ENCODE measurements at places on chromosomes 3 and 15. TPM values are rescaled to one million over a fixed set of nuclear protein-coding genes. Genes with fewer than 3 reads are reported as not detected.

- no peak overlapping the region for H3K27ac ChIP-seq
- H3K27me3 ChIP-seq = no peaks in the 10 kb centered on the region
- no peaks in the 10 kb centered on the region for H3K4me1 ChIP-seq
- DNase-seq = no peak
- no peak overlapping the region for H3K4me3 ChIP-seq
Measured at GRCh38 chr3:68802111-68802870, 130.1 kb downstream of the TAFA4 start.

- H3K4me1 ChIP-seq = no peaks in the 10 kb centered on the region
- H3K27me3 ChIP-seq = no peaks in the 10 kb centered on the region
- H3K27ac ChIP-seq = no peak overlapping the region
- no peak for DNase-seq
- no peaks in the 10 kb centered on the region for H3K36me3 ChIP-seq
Measured at GRCh38 chr3:149080699-149081091, 5.6 kb downstream of the HLTF start.

GRCh38 chr15:45050587-45050986 lies 27.6 kb downstream of the SORD start:
- H3K27ac ChIP-seq = no peak overlapping the region
- no peaks in the 10 kb centered on the region for H3K27me3 ChIP-seq
- H3K4me1 ChIP-seq = peaks cover 3% of the 10 kb centered on the region
- DNase-seq = no peak
- no peaks in the 10 kb centered on the region for H3K36me3 ChIP-seq

TRIM59 gene
- total RNA-seq = 3.2 TPM

- H3K4me1 ChIP-seq = no peaks in the 10 kb centered on the region
- no peaks in the 10 kb centered on the region for H3K36me3 ChIP-seq
- H3K4me3 ChIP-seq = no peak overlapping the region
- no peak for DNase-seq
- H3K27ac ChIP-seq = no peak overlapping the region
- no peaks in the 10 kb centered on the region for H3K27me3 ChIP-seq
Measured at GRCh38 chr3:108953210-108953609, 469 bp downstream of the GUCA1C start.

DNA sequence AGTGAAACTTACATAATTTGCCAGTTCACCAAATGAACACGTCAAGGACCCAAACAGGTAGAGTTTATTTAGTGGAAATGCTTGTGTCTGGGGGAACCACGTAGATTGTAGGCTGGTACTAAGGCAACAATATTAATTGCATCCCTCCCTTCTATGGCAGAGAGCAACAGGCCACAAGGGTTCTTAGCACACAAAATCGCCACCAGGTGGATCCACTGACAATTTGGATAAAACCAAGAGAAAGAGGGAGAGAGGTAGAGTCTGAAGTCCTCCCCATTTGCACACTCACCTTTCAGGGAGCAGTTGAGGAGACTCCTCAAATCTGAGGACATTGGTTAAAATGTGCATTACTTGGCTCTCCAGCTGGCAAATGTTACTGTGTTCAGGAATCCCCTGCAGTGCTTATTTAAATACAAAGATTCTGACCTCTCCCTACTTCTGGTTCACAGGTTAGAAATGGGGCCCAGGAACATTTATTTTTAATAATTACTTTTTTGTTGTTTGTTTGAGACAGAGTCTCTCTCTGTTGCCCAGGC lies 181.0 kb upstream of the FEZF2 start:
- H3K36me3 ChIP-seq = no peaks in the 10 kb centered on the region
- H3K27ac ChIP-seq = no peak overlapping the region
- no peak for DNase-seq
- no peaks in the 10 kb centered on the region for H3K4me1 ChIP-seq
- H3K4me3 ChIP-seq = no peak overlapping the region

DNA sequence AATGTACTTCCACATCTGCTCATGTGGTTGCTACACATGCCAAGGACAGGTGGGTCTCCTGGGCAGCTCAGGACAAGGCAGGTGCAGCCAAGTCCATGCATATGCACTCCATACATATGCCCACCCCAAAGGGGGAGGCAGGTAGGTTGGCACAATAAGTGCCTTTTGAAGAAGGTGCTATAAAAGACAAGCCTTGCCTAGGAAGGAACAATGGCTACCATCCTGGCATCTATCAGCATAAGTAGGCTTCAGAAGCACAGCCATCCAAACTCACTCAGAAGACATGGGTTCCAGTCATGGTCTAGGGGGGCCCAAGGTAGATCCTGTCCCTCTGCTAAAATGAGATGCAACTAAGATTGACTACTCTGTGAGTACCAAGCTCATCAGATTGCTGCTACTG lies 34.6 kb downstream of the NBEAL2 start:
- no peaks in the 10 kb centered on the region for H3K4me1 ChIP-seq
- H3K36me3 ChIP-seq = no peaks in the 10 kb centered on the region
- no peaks in the 10 kb centered on the region for H3K27me3 ChIP-seq
- no peak for DNase-seq

DNA sequence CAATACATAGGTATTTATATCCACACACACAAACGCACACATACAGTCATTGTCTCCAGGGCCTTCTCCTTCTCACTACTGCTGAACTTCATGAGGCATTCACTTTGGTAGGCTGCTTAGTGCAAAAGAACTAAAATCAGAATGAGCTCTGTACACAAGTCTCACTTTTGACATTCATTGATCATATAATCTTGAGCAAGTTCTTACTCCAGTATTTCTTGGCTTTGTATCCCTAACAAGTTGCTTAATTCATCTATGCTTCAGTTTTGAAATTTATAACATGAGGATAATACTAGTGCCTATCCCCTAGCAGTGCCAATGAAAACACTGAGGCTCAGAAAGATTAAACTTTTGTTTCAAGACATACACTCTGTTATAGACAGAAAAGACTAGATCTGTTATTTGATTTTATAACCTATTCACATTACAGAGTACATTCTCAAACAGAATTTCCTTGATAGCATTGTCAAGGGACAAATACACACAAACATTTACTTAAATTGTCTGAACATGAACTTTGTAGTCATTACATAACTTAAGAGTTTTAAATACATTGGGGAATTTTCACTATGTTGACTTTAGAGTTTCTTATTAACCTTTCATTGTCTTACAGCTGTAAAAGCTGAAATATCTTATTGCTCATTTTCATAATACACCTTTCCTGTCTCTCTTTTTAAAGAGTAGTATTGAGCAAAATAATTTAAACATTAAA lies 55.0 kb upstream of the SI start:
- DNase-seq = no peak
- H3K4me3 ChIP-seq = no peak overlapping the region
- no peaks in the 10 kb centered on the region for H3K36me3 ChIP-seq
- H3K27ac ChIP-seq = no peak overlapping the region
- no peaks in the 10 kb centered on the region for H3K27me3 ChIP-seq

DNA sequence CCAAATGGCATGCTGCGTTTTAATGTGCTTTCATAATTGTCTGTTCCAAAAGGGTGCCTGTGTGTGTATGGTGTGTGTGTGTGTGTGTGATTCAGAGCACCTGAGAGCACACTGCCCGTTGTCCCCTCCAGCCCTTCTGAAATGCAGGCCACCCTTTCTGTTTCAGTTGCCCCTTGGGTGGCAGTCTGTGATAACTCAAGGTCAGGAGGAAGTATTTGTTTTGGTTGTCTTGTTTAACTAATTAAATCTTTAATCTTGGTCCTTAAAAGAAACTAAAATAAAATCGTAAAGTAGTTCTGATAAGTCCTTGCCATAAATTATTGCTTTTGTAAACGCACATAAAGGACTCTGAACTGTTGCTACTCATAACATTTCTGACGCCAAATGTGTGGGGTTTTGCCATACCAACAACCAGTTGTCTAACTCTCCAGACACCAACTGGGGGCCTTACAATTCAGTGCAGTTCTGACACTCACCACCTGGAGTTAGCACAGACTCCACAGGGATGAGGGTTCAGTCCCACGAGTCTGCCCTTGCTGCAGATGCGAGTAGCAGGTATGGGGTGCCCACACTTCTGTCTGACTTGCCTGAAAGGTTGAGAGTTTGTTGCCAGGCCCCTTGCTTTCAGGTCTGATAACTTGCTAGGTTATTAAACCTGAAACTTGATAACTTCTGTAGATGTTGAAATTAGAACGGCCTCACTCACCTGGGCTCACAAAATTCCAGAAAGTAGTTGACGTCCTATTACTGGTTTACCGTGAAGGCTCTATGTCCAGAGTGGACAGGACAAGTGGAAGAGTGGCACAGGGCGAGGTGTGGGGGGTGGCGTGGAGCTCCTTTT lies 157.3 kb downstream of the IGF1R start:
- peak overlapping the region; percentile 68 for H3K27ac ChIP-seq
- no peak for DNase-seq
- no peak overlapping the region for H3K4me3 ChIP-seq
- no peaks in the 10 kb centered on the region for H3K36me3 ChIP-seq

CMC1 gene
- total RNA-seq = 16.2 TPM

GRCh38 chr15:82807920-82808633 lies 1.4 kb upstream of the WHAMM start:
- no peak for DNase-seq
- H3K4me3 ChIP-seq = no peak overlapping the region
- H3K27ac ChIP-seq = no peak overlapping the region
- no peaks in the 10 kb centered on the region for H3K27me3 ChIP-seq

CDHR4 gene
- not detected for total RNA-seq

DNA sequence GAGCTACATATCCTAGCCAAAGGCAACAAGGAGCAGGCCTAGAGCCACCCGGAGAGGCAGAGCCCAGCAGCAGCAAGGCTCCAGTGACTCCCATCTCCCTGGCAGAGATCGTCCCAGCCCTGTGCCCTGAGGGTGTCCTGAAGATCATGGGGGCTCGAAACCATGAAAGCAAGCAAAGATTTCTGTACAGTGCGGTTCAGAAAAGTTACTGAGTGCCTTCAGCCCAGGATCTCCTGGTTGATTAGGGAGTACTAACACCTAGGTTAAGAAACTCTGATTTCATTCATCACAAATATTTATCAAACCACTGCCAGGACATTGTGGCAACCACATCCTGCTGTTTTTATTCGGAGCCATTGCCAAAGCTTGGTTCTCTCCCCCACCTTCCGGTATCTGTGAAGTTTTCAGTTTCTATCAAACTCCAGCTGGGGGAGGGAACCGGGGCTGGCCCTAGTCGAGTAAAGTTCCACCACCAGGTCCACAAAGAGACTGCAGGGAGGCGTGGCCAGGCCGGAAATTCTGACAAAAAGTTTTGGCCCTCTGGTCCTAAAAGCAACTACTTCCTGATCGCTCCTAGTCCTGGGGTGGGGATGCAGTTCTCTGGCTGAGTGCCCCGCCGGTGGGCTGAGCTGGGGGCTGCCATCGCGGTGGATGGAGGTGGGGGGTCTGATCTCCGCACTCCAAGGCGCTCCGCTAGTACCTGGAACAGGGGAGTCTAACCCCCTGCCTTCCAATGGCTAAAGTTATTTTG lies 1.2 kb downstream of the RAB43 start:
- peak overlapping the region; percentile 97 for H3K4me3 ChIP-seq
- DNase-seq = peak; percentile 87
- H3K4me1 ChIP-seq = peaks cover 11% of the 10 kb centered on the region
- no peaks in the 10 kb centered on the region for H3K36me3 ChIP-seq
- peak overlapping the region; percentile 92 for H3K27ac ChIP-seq

BAHD1 gene
- 17.0 TPM for total RNA-seq

DNA sequence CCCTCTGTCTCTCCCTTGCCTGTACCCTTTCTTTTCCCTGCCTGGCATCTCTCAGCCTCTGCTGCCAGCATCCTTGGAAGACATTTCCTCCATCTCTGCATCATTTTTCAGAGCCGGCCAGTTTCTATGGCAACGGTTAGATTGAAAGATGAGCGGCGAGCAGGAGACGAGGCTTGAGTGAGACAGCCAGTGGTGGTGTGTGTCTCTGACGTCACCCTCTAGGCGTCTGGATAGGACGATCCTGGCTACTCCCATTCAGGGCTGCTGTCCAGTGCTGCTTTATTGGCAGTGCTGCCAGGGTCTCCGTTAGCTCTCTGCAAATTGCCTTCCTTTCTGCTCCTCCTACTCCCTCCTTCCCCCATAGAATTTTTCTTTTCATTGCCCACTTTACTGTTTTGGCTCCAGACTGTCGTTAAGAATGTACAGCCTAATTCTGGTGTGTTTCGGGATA lies 57.9 kb downstream of the TRAK1 start:
- H3K4me1 ChIP-seq = peaks cover 5% of the 10 kb centered on the region
- no peak overlapping the region for H3K27ac ChIP-seq
- peak; percentile 51 for DNase-seq
- no peak overlapping the region for H3K4me3 ChIP-seq
- no peaks in the 10 kb centered on the region for H3K27me3 ChIP-seq

BNC1 gene
- 0.27 TPM for total RNA-seq

DNA sequence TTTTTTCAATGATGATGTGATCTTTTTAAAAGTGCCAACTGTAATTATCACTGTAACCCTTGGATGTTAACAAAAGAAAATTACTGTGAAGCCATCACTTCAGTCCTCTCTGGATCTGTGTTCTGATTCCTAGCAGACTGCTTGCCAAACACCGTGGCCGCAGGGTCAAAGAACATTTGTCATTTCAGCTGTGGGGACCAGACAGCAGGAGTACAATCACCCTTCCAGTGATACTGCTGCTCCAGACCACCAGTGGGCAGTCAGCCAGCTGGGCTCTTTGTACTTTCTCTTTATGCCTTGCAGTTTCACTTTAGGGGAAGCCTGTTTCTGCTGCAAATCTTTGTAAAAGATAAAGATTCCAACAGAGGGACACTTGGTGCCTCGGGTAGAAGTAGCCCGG lies 770.0 kb downstream of the GRM7 start:
- DNase-seq = no peak
- H3K36me3 ChIP-seq = no peaks in the 10 kb centered on the region
- H3K27me3 ChIP-seq = no peaks in the 10 kb centered on the region
- H3K27ac ChIP-seq = no peak overlapping the region

LEKR1 gene
- total RNA-seq = 2.2 TPM

NR2E3 gene
- 2.1 TPM for total RNA-seq

- no peak overlapping the region for H3K27ac ChIP-seq
- no peak overlapping the region for H3K4me3 ChIP-seq
- no peaks in the 10 kb centered on the region for H3K36me3 ChIP-seq
- H3K27me3 ChIP-seq = no peaks in the 10 kb centered on the region
- H3K4me1 ChIP-seq = no peaks in the 10 kb centered on the region
Measured at GRCh38 chr3:146594843-146595482, 10.2 kb downstream of the PLSCR5 start.

DNA sequence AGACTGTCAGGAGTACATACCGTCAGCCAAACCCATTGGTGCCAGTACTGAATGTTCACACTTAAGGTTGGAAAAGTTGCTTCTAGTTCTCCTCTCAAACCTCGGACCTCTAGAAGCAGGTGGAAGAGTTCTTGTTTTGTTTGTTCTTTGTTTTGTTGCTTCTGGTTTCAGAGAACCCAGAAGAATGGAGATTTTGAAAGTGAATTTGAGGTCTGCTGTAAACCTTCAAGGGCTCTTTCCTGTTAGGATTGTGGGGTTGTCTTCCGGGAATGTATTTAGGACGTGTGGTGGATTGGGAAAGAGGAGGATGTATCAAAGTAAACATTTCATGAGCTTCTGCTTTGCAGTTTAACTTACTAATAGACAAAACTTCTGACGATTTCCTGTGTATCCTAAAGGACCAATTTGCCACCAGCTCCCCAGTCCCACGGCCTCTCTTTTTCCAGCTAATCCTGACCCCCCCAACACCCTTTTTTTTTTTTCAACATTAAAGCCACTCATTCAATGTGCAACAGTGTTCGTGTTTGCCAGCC lies 50.3 kb downstream of the FILIP1L start:
- H3K36me3 ChIP-seq = no peaks in the 10 kb centered on the region
- H3K27me3 ChIP-seq = no peaks in the 10 kb centered on the region
- H3K27ac ChIP-seq = no peak overlapping the region
- peaks cover under 1% of the 10 kb centered on the region for H3K4me1 ChIP-seq
- no peak overlapping the region for H3K4me3 ChIP-seq
- DNase-seq = no peak

Measured in prostate gland (tissue), 2 donors.